ENCODE measurements at places on chromosomes 5 and 9.

DNA sequence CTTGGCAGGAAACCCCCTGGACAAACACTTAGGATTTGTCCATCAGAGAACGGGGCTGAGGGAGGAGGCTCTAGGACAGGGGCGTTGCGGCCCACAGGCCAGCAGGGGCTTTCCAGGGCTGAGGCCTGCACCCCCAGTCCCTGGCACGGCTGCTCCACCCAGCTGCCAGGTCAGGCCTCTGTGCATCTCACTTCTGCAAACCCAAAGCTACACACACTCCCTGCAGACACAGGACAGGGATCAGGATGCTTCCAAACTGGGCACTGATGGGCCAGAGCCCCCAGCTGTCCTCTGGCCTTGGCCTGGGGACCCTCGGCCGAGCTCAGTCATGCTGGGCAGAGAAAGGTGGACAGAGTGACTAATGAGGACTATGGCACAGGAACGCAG lies 106.2 kb upstream of the SARDH start:
- DNase-seq = no peak

DNA sequence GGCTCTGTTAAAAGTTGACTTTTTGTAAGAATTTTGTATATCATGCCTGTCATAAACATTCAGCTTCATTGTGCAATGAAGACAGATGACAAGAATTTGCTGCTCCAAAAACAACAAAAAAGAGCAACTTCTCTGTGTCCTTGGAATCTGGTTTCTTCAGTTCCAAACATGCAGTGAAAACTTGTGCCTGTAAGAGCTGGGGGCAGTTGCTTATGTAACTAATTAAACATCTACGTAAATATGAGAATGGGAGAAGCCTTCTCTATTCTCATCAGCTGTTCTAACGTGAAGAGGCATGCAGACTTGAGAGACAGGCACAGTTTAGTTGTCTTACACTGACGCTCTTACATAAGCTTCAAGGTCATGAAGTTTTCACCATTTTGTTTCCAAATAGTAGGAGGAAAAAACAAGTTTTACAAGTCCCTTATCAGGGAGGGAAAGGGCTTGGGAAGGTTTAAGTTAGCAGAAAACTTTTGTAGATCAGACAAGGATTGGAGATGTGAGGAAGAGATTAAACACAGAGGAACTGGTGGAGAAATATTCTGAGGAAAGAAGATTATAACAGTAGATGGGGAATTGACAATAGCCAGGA lies 170.4 kb downstream of the RFK start:
- no peak for DNase-seq

DNA sequence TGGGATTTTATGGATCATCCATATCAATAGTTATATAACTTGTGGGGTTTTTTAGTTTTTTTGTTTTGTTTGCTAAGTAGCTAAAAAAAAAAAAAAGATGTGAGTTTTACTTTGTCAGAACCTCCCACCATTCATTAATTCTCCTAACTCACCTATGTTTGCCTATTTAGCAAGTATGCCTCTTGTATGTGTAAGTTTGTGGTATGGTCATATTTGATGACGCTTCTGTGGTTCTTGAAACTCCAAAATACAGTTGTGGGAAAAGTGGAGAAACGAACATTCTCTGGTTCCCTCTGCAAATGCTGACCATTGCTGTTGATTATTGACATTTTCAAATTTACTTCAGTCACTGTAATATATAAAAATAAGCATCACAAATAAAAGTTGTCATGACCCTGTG lies 75.7 kb downstream of the PBX3 start:
- no peak for DNase-seq

DNA sequence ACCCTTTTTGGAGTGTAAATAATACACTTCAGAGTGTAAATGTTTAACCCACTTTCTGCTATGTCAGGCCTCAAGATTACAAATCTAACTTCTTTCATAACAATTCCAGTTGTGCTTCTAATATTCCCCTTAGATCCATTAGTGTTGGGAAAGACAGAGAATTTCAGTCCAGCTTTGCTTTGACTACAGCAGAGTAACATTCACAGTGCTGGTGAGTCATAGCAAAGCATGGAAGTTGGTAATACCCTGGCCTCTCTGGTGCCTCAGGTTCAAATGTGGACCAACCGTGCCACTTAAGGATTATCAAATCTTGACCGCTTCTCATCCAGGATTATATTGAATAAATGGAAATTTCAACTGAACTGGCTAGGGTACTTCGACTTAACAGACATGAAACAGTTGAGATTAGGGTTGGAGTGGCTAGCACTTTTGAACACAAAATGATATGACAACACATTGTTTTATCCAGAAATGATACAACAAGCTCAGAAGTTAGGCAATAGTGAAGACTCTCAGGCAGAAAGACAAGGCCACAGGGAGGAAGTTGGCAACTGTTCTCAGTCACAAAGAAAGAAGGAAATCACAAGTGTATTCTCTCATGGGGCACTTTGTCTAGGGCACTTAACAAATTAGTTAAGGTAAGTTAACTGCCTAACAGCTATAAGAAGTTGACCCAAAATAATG lies 24.4 kb upstream of the RASA1 start:
- DNase-seq = no peak

DNA sequence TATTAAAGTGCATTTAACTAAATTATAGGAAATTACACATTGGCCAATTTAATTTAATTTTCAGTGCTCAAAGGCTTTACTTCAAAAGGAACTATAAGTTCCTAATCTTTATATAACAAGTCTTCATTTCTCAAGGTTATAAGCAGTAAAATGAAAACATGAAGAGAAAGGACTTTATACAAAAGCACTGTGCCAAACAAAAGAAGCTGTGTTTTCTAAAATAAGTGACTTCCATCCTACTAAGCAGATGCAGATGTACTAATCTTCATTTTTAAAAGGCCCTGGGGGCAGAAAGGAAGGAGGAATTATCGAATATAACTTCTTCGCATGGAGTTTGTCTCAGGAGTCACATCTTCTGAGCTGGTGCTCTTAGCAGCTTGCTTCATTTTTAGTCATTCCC lies 81.4 kb downstream of the SHC3 start:
- no peak for DNase-seq

DNA sequence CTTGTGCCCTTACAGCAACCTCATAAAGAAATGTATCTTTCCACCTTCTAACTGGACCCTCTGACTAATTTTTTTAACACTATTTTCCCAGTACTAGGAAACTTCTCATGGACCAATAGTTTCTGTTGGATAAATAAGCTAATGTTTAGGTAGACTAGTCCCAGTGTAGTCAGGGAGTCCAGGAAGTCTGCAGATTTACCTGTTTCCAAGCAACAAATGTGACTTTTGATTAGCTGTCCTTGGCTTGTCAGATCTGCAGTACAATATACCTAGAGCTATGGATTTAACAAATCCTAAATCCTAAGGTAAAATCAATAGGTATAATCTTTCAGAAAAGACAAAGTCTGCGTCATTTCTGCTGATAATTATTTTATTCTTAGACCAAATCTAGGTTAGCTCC lies 55.7 kb downstream of the FAM174A start:
- no peak for DNase-seq

- no peak for DNase-seq
These were observed 70.9 kb upstream of the FSD1L start for GRCh38 chr9:105376893-105377292.

GRCh38 chr9:125756518-125756917 lies 9.3 kb downstream of the PBX3 start:
- no peak for DNase-seq

DNA sequence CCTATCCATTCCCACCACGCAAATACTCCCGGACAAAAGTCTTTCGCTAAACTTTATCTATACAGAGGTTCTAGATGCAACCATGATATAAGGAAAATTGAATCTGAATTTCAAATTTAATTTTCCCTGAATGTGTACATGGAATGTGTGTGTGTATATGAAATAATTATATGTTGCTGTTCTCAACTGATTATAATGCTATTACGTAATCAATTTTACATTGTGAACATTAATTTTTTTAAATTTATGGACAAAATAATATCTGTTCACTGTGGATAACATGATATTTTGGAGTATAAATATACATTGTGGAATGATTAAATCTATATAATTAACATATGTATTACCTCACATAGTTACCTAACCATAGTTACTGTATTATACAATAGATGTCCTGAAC lies 1250.6 kb downstream of the EFNA5 start:
- no peak for DNase-seq

DNA sequence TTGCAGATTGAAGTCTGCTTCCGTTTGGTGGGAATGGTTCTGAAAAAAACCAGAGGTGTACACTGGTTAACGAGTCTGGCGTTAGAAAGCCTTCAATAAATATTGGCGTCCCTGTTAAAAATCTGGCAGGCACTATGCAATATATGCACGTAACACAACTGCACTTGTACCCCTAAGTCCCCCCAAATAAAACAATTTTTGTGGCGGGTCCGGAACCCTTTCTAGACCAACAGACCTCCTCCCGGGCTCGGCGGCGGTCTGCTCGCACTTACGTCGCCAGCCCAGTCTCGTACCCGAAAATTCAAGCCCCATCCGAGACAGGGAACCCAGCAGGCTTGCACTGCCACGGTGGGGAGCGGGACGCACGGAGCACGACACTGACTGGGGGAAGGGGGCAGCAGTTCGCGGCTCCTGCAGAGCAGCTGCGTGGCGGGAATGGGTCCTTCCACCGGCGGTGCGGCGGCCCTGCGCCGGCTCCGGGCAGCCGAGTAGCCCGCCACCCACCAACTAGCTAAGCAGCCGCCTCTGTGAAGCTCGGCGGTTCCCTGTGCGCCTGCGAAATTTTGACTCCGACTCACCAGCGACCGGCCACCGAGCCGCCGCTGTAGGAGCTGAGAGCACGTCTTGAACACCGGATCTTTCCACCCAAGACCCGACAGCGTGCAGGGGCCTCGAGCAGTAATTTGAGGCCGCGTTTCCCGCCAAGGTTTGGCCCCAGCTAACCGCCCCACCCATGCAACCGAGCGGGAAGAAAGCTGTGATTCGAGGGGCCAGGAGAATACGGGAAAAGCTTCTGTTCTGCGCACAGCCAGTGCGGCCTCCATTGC lies 3.9 kb downstream of the MCIDAS start:
- DNase-seq = no peak

DNA sequence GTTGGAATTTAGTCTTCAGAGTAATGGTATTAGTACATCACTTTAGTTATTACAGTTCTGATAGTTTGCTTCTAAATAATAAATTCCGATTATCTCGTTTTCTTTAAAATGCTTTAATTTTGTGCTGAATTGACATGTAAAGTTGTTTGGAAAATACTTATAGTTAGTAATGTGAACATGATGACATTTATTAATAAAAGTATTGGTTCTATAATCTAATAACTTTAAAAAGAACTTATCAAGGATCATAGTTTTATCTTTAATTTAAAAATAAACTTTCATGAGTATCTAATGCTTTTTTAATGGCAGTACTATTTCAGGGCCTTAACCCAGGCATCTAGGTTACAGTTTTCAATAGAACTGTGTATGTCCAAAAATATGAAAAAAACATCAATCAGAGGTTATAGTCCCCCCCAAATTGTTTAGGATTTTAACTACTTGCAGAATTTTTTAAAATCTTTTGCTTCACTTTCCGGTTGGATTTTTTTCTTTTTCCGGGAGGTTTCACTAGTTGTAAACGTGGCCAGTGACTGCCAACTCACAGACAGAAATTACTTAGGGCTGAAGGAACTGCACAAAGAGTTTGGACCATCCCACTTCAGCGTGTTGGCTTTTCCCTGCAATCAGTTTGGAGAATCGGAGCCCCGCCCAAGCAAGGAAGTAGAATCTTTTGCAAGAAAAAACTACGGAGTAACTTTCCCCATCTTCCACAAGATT lies 680 bp downstream of the GPX8 start:
- no peak for DNase-seq

GRCh38 chr5:41747301-41747700 lies 122.9 kb downstream of the OXCT1 start:
- DNase-seq = no peak

GRCh38 chr5:135016861-135017290 lies 17.2 kb downstream of the PITX1 start:
- DNase-seq = no peak

GRCh38 chr5:159426694-159427093 lies 96.4 kb upstream of the IL12B start:
- no peak for DNase-seq

DNA sequence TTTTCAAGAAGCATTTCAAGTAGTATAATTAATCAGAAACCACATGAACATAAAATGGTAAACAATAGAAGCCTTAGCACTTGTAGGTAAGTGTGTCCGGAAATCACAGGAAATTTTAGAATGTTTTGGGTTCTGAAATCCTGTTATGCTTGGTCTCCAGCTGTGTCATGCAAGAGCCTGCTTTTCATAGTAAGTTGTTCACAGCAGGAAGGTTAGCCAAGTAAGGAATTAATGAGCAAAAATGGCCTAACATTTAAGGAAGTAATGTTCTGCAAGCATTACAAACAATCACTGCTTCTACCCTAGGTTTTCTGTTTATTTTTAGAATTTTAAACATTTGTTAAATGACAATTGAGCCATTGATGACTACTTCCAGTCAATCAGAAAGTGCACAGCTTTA lies 669.5 kb downstream of the SLCO4C1 start:
- no peak for DNase-seq

All from esophagus squamous epithelium (tissue), 5 donors.